ENCODE measurements at places on chromosomes 4 and X.

GRCh38 chr4:23934915-23935314, 45.1 kb upstream of the PPARGC1A start:
- DNase-seq: no peak

DNA sequence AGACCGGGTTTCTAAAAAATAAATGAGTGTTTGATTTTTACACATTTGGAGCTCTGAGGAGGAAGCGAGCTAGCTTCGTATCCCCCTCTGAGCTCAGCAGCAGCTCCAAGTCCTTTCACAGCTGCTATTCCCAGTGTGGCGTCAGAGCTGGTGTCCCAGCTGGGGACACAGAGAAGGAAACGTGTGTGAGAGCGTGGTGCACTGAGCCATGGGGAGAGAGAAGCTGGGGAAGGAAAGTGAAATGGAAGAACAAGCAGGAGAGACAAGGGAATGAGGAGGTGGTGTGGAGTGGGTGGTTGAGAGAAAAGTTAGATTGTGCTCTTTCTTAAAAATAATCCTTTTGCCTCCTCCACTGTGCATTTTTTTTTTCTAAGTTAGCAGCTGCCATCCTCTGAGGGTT, 79.5 kb upstream of the SLC4A4 start:
- DNase-seq: no peak

- no peak for DNase-seq
These were observed 10.0 kb downstream of the SLC2A9 start for GRCh38 chr4:10011277-10011676.

GRCh38 chr4:20253735-20254409, 2.2 kb downstream of the SLIT2 start:
- DNase-seq: no peak

DNA sequence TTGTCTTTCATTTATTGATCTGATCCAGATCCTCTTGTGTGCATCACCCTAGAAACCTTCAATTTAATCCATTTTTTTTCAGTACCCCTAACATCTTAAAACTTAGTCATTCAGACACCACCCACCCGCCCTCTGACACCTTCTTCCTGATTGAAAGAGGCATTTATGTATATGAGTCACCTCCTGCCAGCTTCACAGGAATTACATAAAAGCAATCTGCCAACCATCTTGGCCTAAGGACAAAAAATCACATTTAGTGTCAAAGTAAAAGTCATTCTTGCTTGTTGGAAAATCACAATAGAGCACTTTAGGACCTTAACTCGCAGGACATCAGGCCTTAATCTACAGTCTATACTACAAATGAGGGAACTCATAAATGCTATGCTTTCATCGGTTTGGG, 52.1 kb downstream of the NDST3 start:
- no peak for DNase-seq

GRCh38 chr4:663438-664428, 10.3 kb downstream of the ATP5ME start:
- peak; percentile 85 for DNase-seq

DNA sequence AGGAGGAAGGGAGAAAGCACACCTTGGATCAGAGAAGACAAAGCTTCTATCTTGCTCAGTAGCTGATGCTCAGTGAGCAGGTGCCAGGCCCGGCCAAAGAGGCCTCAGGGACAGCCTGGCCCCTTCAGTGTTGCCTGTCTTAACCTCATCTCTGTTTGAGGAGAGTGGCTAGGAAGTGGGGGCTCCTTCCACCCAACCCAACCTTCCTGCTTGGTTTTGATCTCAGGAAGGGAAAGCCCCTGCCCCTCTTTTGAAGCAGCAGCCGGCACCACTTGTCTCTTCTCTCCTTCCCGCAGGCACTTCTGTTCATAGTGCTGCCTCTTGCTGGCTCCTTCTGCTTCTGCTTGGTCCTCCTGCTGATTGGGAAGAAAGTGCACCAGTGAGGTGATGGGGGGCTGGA, 2.4 kb upstream of the AFF2 start:
- no peak for DNase-seq

DNA sequence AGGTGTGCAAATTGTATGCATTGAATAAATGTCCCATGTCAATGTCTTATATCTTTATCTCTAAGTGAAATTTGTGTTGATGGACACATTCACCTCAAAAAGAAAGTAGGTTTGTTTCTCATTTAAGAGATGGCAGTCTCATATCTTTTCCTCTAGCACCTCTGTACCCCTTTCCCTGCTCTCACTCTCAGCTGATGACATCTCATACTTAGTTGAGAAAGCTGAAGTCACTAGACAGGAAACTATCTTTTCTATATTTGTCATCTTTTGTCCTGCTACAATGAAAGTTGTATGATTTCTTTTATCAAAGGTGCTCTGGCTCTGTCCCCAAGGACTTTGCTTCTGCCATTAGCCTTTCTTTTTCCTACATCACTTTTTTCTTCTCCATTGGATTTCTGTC, 84.0 kb upstream of the GRPR start:
- no peak for DNase-seq

GRCh38 chrX:17831255-17831654, 29.8 kb downstream of the RAI2 start:
- no peak for DNase-seq

DNA sequence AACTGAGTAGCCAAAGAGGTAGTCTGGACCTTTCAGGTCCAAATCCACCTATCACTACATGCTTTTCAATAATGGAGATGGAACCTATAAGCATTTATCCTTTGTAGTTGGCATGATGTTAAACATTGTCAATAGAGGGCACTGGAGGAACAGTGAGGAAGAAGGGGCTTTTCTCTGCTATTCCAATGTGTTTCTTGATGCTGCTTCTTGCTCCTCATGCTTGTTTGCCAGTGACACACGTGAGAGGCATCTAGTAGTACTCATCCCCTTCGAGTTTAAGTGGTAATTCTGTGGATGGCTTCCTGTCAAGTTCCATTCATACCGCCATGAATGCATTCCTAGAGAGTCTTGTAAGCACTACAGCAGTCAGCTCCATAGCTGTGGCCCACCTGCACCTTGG, 84.0 kb downstream of the NAA11 start:
- DNase-seq: no peak
